GM23338 (cell line): ENCODE measurements at places on chromosomes 7 and 10.

- DNase-seq = no peak
- no peak overlapping the region for H3K27ac ChIP-seq
- no peaks in the 10 kb centered on the region for H3K4me1 ChIP-seq
- H3K4me3 ChIP-seq = no peak overlapping the region
- peaks cover 26% of the 10 kb centered on the region for H3K36me3 ChIP-seq
Observed at GRCh38 chr7:130182990-130183389, 22.2 kb downstream of the TMEM209 start.

DNA sequence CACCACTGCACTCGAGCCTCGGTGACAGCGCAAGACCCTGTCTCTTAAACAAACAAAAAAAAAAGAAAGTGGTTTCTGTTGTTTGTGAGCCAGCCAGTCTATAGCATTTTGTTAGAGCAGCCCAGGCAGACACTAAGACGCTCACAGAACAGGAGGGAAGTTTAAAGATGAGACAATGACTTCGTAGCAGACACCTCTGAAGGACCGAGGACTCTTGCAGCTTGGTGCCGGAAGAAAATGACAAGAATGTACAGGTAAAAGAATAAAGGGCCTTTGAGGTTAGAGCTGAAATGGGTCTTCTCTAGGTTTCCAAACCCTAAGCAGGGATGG, 39.7 kb downstream of the MACROH2A2 start:
- no peak for DNase-seq
- H3K4me1 ChIP-seq = no peaks in the 10 kb centered on the region
- H3K4me3 ChIP-seq = no peak overlapping the region
- no peaks in the 10 kb centered on the region for H3K36me3 ChIP-seq
- no peak overlapping the region for H3K27ac ChIP-seq

- H3K36me3 ChIP-seq = peaks cover 10% of the 10 kb centered on the region
- peaks cover 17% of the 10 kb centered on the region for H3K27me3 ChIP-seq
- no peak for DNase-seq
- peaks cover 15% of the 10 kb centered on the region for H3K4me1 ChIP-seq
- H3K27ac ChIP-seq = no peak overlapping the region
Observed at GRCh38 chr7:127591189-127591588, 2.3 kb upstream of the FSCN3 start.

GRCh38 chr7:111405621-111406020, 156.7 kb downstream of the IMMP2L start:
- H3K4me3 ChIP-seq = no peak overlapping the region
- no peaks in the 10 kb centered on the region for H3K27me3 ChIP-seq
- no peak for DNase-seq
- peaks cover 12% of the 10 kb centered on the region; the same call in 1 of the 2 replicates for H3K4me1 ChIP-seq
- no peaks in the 10 kb centered on the region for H3K36me3 ChIP-seq
- no peak overlapping the region for H3K27ac ChIP-seq

GRCh38 chr7:91713669-91714068, 166.8 kb downstream of the MTERF1 start:
- H3K36me3 ChIP-seq = no peaks in the 10 kb centered on the region
- H3K4me1 ChIP-seq = peaks cover 4% of the 10 kb centered on the region; the same call in 1 of the 2 replicates
- H3K27me3 ChIP-seq = no peaks in the 10 kb centered on the region
- no peak overlapping the region for H3K4me3 ChIP-seq
- DNase-seq = no peak

DNA sequence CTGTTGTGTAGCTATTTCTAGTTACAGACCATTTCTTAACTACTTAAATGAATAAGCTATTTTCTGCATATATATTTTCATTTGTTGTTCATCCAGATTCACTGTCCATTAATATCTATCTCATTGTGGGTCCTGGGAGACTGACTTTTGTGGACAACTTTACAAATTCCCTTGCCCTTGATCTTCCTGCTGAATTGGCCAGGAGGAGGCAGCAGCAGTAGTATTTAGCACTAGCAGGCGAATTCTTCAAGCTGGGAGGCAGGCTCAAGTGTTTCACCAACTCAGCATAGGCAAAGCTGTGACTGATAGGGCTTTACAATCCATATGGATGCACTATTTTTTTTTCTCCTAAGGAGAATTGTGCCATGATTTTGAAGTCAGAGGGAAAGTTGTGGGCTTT, 461.0 kb upstream of the NRG3 start:
- H3K4me1 ChIP-seq = no peaks in the 10 kb centered on the region
- no peaks in the 10 kb centered on the region for H3K36me3 ChIP-seq
- H3K27me3 ChIP-seq = no peaks in the 10 kb centered on the region
- no peak overlapping the region for H3K27ac ChIP-seq

GRCh38 chr10:123449234-123449962, 216.8 kb upstream of the GPR26 start:
- peaks cover 3% of the 10 kb centered on the region; the same call in 1 of the 2 replicates for H3K4me1 ChIP-seq
- no peak overlapping the region for H3K27ac ChIP-seq
- no peaks in the 10 kb centered on the region for H3K36me3 ChIP-seq
- no peak overlapping the region for H3K4me3 ChIP-seq
- no peaks in the 10 kb centered on the region for H3K27me3 ChIP-seq

GRCh38 chr7:44132039-44132438, 8.7 kb upstream of the POLD2 start:
- H3K27ac ChIP-seq = no peak overlapping the region
- no peak for DNase-seq
- H3K36me3 ChIP-seq = no peaks in the 10 kb centered on the region
- no peak overlapping the region for H3K4me3 ChIP-seq
- H3K27me3 ChIP-seq = peaks cover 21% of the 10 kb centered on the region; the same call in 1 of the 2 replicates

GRCh38 chr10:64011912-64012714, 490.9 kb downstream of the REEP3 start:
- H3K27ac ChIP-seq = no peak overlapping the region
- no peaks in the 10 kb centered on the region for H3K27me3 ChIP-seq
- peaks cover 12% of the 10 kb centered on the region; the same call in 1 of the 2 replicates for H3K4me1 ChIP-seq
- H3K4me3 ChIP-seq = no peak overlapping the region
- no peaks in the 10 kb centered on the region; the same call in 1 of the 2 replicates for H3K36me3 ChIP-seq
